ENCODE measurements at places on chromosomes 5 and 9.

DNA sequence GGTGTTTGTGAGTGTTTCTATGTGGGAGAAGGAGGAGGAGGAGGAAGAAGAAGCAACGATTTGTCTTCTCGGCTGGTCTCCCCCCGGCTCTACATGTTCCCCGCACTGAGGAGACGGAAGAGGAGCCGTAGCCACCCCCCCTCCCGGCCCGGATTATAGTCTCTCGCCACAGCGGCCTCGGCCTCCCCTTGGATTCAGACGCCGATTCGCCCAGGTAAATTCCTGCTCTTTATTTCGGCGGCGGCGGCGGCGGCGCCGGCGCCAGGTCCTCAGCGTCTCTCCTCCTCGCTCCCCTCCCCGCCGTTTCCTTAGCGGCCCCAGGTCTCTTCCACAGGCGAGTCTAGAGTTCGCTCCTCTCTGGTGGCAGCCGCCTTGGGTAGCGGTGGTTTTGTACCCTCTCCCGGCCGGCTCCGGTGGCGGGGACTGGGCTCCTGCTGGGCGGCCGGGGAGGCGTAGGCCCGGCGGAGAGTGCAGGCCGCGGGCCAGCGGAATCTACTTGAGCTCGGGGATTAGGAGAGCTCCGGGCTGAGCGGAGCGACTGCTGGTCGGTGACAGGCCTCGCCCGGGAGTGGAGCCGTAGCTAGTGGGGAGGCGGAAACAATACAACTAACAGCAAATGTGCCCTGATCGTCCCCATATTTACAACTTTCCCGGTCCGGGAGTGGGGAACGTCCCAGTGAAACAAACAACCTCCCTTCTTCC, 547 bp downstream of the NIPBL start:
- peak; percentile 27 for DNase-seq

DNA sequence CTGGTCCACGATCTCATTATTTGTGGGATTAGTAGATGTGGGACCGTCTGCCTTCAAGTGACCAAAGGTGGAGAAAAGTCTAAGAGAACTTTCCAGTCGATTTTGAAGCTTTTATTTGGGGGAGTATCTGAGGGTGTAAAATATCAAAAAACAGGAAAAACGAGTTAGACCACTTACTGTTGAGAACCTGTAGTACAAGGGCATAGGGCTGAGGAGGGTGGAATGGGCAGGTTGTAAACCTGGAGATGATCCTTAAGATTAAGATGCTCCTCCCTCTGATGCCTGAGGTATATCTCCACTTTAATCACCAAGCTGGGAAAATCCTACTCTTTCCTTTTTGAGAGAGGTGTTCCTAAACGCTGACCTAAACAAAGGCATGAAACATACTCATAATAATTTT, 32.0 kb upstream of the GTF2H2C start:
- no peak for DNase-seq

- DNase-seq, result no peak
Observed at GRCh38 chr9:123893831-123894460, 36.0 kb downstream of the DENND1A start.

DNA sequence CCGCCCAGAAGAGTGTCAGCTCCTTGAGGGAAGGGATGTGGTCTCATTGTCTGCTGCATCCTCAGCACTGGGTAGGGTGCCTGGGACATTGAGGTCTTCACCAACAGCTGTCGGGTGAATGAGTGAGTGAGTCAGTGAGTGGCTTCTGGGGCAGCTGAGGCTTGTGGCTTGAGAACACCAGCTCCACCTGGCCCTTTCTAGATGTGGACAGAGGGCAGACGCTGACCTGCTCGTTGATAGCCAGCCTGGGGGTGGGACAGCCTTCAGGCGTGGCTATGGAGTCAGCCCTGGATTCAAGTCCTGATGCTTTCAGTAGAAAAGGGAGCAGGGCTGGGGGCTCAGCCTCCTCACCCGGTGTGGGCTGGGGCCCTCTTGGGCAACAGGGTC, 215.1 kb downstream of the C9orf50 start:
- no peak for DNase-seq

GRCh38 chr9:87434366-87434765, 63.3 kb upstream of the DAPK1 start:
- DNase-seq, result no peak

DNA sequence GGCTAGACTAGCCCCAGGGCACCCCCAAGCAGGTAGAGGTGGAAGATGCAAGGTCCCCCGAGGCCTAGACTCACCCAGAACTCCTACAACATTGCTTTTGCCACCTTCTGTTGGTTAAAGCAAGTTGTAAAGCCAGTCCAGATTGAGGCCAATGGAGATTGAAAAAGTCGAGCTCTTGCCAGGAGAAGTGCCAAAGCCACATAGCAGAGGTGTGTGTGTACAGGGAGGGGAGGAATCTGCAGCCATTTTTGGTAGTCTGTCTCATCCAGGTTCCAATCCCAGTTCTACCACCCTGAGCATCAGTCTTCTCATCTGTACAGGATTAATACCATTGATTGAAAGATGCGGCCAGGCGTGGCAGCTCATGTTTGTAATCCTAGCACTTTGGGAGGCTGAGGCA, 12.3 kb upstream of the URM1 start:
- no peak for DNase-seq

- DNase-seq, result no peak
Observed at GRCh38 chr5:168312606-168313295, 21.3 kb downstream of the WWC1 start.

- no peak for DNase-seq
Observed at GRCh38 chr5:116763987-116764866, 189.6 kb upstream of the SEMA6A start.

DNA sequence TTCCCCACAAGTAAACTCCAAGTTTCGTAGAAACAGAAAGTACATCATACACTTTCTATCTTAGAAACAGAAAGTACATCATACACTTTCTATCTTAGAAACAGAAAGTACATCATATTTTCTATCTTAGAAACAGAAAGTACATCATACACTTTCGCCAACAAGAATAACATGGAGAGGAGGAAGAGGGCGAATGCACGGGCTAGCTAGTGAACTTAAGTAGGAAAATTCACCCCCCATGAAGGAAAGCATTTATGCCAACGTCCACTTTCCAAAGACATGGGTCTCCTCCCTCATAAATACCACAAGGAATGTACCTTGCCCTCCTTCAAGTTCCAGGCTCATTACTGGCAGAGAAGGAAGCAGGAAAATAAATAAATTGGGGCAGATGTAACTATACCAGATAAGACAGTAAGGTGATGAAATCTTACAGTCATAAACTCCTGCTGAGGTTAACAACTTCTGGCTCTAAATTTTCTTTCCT, 64.7 kb downstream of the FRMD3 start:
- DNase-seq, result no peak

GRCh38 chr5:17898766-17899165, 264.5 kb downstream of the TAF11L14 start:
- no peak for DNase-seq

DNA sequence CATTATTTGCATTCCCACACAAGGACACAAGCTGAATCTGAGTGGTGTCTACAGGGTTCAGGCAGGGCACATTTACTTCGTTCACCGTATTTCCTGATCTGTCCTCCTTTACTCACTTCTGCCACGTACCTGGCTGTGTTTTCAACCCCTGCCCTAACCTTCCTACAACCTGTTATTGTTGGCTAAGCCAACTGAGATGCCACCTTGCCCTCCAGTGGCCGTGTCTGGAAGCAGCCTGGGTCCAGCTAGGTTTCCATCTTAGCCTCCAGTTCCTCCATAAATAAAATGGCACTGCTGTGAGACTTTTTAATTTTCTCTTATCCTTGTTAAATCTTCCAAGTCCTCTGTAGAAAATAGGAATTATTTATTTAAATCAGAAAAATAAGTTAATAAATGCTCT, 64.8 kb downstream of the ATP10B start:
- no peak for DNase-seq

DNA sequence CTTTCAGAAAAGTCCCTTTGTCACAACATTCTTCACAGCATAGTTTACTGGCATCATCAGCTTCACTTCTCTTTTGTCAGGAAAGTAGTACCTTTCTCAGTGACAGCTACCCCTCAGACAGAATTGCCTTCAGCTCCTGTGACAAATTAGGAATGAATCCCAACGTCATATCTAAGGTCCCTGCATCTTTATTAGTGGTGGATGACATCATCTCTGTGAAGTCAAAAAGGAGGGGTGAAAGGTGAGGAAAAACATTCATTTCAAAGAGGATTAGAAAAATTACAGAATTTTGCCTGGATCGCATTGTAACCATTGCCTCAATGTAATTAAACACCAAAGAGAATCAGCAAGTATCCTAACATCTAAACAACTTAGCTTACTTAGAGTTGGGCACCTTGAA, 7.9 kb upstream of the INSL6 start:
- no peak for DNase-seq

- no peak for DNase-seq
Observed at GRCh38 chr9:106878934-106879333, 16.0 kb downstream of the ZNF462 start.

- no peak for DNase-seq
Observed at GRCh38 chr5:96942911-96943310, 7.0 kb downstream of the LNPEP start.

DNA sequence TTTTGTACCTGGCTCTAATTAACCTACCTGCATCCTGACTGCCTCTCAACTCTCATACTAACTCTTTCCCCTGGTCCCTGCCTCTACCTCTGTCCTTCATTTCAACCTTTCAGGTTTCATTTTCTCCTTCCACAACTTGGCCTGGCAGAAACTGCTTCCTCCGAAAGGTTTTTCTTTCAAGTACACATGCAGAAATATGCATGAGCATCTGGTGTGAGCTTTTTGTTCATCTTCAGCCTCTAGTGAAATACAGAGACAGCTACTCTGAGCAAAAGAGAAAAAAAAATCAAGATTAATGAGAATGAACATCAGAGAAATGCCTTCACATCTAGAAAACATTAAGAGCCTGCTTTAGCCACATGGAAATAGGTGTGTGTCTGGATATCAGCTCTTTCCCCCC, 297.9 kb upstream of the PCSK5 start:
- no peak for DNase-seq

DNA sequence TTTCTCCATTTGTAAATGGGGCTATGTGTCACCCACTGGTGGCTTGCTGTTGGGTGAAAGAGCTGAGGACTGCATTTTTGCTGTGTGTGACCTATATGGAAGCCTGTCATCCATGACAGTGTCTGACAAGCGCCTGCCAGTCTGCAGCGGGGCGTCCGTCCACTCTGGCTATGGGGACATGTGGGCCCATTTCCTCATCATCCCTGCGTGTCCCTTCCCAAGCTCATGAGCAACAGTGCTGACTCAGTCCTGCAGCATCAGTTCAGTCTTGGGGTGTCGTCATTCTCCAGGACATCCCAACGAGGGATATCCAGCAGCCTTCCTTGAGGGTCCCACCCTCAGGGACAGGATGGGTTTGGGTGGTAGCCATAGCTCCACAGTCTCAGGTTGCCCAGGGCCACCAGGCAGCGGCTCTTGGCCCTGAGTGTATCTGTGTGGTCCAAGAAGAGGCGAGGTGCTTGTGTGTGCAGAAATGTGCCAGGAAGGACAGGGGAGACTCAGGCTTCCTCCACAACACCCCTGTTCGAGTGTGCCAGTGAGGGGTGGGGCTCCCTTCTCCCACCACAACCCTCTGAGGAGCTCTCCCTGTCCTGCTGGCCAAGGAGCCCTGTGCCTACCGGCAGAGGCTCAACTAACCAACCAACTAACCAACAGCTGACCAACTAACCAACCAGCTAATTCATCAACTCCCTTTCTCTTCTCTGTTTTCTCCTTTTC, 2.1 kb downstream of the FGD3 start:
- DNase-seq, result no peak

DNA sequence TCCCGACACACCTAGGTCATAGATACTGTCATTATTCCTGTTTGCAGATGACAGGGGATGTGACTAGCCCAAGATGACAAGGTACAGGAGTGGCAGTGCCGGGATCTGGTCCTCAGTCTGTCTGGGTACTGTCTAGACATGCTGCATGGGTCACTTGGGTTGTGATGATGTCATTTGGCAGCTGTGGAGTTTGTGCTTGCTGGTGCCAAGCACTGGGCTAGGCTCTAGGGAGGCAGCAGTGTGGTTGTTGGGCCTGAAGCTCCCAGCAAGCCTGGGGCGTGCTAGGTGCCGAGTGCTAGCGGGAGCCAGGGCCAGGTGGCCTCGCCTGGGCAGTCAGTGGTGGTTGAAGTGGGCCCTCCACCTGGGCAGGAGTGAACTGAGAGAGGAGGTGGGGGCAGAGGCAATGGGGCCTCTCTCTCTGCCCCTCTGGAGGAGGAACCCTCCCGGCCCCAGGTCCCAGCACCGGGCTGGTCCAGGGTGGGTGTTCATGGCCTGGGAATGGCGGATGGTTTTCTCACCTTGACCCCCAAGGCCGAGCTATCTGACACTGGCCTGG, 8.8 kb upstream of the ASB6 start:
- DNase-seq, result no peak

DNA sequence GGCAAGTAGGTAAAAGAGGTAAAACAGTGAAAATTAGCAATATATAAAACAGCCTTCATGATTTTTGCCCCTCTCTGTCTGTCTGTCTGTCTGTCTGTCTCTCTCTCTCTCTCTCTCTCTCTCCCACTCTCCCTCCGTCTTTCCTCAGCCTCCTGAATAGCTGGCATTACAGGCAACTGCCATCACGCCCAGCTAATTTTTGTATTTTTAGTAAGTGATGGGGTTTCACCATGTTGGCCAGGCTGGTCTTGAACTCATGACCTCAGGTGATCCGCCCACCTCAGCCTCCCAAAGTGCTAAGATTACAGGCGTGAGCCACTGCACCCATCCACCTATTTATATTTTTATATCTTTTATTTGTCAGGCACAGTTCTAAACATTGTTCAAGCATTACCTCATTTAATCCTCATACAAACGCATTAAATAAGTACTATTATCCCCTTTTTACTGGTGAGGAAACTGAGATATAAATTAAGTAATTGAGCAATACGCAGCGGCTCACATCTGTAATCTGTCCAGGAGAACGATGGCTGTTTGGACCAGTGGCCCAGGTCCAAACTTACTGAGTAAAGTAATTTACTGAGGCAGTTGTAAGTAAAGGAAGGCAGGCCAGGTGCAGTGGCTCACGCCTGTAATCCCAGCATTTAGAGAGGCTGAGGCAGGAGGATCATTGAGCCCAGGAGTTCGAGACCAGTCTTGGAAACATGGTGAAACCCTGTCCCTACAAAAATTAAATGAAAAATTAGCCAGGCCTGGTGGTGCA, 60.9 kb downstream of the UBE2R2 start:
- DNase-seq, result no peak

DNA sequence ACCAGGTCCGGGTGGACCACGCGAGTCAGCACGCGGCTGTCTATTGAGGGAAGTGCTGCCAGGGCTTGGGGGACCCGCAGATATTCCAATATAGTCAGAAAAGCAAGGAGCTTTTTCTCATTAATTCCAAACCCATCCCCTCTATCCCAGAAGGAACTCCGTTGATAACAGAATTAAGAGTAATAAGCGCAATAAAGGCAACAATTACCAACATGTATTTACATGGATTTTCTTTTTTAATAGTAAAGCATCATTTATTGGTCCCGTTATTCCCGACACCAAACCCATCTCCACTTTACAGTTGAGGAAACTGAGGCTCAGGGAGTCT, 7.7 kb downstream of the PHF19 start:
- DNase-seq, result no peak

DNA sequence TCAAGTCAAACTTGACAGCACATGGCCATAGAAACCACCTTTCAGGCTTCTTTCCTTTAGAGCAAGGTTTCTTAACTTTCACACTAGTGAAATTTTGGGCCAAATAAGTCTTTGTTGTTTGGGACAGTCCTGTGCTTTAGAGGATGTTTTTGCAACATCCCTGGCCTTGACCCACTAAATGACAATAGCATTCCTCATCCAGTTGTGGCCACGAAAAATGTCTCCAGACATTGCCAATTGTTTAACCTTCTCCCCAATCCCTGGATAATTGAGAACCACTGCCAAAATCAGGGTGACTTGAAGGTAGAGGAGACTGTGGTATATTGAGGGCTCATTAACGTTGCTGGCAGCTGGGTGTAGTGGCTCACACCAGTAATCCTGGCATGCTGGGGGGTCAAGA, 72.0 kb downstream of the ALDH1A1 start:
- DNase-seq, result no peak

All from stimulated activated CD4-positive, alpha-beta T cell treated with anti-CD3 and anti-CD28 coated beads, TNF-alpha, amount 100 ng/mL, for 48 hours (primary cell).